NK-92 treated with Interleukin-12 subunit alpha and Interleukin-12 subunit beta, amount 100 ng/mL, for 24 hours (cell line): ENCODE measurements at places on chromosomes 11 and 22.

DNA sequence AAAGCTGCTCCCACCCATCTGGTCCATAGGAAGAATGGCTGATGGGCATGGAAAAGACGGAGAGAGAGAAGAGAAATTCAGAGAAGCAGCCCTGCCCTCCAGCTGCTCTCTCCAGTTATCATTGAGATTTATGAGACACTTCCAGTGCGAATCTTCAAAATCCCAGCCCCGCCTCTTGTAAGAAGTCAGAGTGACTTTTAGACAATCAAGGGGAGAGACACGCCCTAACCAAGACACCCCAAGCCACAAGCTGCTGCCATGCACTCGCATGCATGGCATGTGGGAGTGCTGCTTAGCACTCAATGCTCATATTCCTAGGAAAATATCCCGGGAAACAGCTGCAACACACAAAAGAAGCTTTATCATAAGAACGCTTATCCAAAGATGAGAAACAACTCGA is 110.6 kb upstream of the BID start:
- DNase-seq: no peak

DNA sequence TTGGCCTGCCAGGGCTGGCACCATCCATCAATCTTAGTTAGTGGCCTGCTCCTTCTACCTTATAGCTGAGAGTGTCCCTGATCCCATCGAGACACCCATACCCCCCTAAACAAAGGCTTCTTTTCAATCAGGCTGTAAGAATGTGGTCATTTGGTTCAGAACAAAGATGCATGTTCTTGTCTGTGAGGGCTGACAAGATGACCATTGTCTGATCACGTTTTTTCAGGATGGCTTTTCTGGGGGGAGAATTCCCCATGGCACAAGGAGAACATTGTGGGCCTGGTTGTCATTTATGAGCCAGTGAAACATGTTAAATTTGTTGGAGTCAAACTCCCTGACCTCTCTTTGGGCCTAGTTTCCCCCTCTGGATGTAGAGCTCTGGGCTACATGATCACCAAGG is 160.4 kb downstream of the INSC start:
- no peak for DNase-seq

GRCh38 chr22:49134076-49134475 is 693.6 kb downstream of the BRD1 start:
- no peak for DNase-seq

- no peak for DNase-seq
These were observed 4.4 kb downstream of the FBXO7 start for GRCh38 chr22:32478994-32479393.

- DNase-seq: no peak
These were observed 17.7 kb upstream of the FNBP4 start for GRCh38 chr11:47784785-47785381.

GRCh38 chr22:26359156-26359555 is 69.9 kb upstream of the ASPHD2 start:
- DNase-seq: no peak

DNA sequence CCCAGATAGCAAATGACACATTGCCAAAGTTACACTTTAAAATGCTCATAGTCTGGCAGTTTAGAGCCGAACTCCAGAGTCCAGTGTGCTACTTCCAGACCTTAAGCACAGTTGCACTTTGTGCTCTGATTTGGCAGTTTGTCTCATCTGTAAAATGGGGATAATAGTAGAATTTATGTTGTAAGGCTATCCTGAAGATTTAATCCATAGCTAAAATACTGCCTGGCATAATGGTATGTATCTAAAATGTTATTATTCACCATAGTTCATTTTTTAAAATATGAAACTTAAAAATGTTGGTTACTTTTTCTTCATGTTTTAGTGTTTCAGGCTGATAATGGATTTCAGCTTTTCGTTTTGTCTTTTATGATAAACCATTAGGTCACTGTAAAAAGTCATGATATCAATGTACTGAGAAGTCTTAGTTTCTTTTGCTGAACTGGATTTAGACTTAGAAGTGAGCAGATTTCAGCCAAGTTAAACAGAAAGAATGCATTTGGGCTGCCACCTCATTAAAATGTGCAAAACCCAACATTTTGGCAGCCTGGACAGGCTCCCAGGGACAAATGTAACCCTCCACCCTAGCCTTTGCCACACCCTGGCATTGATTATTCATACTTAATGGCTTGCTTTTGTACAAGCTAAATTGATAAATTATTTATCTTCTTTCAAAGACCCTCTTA is 933 bp downstream of the OLFML1 start:
- no peak for DNase-seq

DNA sequence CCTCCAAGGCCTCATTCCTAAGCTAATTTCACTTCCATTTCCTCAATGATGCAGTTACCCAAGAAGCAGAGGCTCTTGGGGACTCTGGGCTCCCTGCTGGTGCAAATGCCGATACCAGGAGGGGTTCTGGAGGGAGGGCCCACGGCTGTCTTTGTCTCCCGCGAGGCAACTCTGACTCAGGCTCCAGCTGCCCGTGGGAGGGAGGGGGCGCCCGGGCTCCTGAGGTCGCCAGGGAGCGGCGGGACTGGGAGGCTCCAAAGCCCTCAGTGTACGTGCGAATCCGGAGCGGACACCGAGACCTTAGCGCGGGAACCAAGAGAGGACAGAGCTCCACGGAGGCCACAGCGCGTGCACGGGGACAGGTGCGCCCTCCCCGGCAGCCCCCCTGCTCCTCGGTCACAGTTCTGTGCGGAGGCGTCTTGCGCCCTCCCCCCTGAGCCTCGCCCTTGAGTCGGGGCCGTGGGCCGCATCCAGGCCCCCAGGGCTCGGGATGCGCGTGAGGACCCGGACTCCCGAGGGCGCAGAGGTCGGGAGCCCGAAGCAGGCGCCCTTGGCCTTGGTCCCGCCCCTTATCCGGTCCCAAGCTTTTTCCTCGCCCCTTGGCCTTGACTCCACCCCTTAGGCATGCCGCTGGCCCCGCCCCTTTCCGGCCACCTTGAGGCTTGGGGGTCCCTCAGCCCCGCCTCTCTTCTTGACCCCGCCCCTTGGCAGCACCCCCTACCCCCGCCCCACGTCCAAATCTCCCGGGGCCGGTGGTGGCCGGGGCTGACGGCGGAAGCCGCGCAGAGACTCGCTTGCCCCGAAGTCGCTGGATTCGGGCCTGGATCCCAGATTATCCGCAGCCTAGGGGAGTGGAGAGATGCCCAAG is 4.7 kb upstream of the SHISA8 start:
- DNase-seq: no peak

GRCh38 chr22:49620003-49620556 is 207.6 kb downstream of the BRD1 start:
- DNase-seq: no peak

DNA sequence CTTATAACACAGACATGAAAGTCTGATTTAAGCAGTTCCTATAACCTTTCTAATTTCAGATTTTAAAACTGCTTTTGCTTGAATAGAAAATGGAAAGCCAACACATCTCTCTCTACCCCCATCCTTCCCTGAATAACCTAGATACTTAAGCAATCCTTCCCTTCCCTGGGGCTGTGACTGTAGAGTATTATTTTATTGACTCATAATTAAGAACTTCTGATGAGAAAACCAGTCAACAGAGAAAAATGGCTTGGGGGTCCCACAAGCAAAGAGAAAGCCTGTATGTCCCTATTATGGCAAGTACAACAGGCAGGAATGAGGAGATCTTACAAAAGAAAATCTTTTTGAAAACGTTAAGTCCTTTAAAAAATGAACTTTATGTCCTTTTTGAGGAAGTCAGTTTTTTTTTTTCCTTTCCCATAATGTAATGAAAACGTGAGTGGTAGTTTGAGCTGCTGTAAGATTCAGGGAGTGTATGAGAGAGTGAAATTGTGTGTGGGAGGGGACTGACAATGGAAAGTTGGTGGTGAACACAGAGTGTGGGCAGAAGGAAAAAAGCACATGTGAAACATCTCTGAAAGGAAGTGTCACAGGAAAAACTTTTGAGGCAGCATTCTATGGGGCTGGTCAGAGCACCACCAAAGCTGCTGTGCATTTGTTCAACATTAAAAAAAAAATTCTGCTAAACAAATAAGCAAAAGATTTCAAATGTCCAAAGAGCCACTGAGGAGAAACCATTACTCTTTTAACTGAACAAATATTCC is 154.6 kb downstream of the MAML2 start:
- DNase-seq: no peak

DNA sequence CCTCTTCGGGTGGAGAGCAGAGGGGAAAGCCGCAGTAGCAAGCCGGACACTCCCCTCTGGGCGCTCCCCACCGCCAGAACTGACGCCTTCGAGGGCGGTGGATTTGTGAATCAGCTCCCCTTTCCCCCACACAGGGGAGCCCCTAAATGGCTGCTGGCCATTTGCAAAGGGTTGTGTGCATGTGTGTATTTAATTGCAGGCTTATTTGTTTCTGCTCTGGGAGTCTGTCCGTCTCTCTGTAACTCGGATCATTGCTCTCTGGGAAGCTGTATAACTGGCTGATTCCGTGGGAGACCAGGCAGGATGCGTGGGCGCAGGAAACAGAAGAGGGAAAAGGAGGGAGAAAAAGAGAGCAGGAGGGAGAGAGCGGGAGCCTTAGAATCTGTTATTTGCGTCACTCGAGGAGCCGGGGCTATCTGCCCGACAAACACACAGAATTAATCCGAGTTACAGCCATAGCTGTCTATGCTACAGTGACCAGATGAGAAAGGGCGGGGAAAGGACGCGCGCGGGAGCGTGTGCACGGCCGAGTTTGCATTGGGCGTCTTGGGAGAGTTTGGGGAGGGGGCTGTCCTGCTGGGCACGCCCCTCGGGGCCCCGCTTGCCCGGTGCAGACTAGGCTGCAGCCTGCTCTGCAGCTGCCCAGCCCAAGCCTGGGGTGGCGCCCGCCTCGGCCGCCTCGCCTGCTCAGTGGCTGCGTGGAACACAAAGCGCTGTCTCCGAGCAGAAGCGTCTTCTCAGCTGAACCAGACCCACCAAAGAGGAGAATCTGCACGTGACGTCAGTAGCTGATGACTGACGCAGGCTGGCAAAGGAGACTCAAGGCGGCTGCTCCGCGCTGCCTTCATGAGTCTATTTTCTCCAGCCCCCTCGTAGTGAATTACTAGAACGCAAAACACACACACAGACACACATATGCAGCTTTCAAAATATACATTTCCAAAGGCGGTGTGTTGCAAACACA is 105.3 kb upstream of the HSD17B12 start:
- no peak for DNase-seq

GRCh38 chr11:35919244-35919643 is 24.6 kb upstream of the LDLRAD3 start:
- no peak for DNase-seq

DNA sequence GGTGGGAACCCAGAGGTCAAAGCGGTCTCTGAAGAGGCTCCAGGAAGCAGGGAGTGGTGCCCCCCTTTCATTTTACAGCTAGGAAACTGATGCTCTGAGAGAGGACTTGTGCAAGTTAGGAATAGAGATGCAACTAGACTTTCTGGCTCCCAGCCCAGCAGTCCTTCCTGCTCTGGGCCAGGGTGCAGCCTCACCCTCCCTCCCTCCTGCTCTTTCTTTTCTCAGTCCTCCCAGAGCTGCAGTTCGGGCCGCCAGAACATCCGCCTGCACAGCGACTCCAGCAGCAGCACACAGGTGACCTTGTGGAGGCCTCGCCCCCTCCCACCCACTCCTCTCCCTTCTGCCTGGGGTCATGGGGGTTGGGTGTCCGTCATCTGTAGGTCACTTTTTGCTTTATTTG is 51.5 kb downstream of the LHFPL7 start:
- no peak for DNase-seq

GRCh38 chr22:40002935-40003715 is 8.4 kb downstream of the FAM83F start:
- no peak for DNase-seq

DNA sequence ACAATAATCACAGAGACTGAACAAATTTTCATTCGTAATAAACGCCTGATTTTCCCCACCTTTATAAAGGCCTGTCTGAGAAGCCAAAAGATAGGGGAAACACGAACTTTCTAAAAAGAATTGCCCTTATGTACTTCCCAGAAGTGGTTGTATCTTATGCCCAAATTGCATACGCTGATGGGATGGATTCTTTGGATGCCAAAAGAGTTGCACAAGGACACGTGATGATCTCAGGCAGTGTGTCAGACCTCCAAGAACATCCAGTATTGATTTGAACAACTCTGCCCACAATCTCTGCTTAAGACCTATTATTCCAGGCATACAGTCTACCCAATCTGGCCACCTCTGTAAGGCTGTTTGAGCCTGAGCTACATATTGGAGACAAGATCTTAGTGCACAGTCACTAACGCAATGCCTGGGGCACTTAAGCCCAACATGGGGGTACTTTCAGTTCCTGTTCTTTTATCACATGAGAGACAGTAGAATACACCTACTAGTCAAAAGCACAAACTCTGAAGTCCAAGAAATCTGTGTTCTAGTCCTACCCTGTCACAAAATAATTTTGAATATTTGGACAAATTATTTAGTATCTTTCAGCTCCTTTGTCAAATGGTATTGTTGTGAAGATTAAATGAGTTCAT is 38.9 kb downstream of the OR10A6 start:
- DNase-seq: no peak

GRCh38 chr22:11598492-11599440 is 3929.2 kb upstream of the OR11H1 start:
- no peak for DNase-seq

- DNase-seq: no peak
These were observed 5.9 kb upstream of the SLC22A12 start for GRCh38 chr11:64585150-64585549.

- DNase-seq: no peak
These were observed 689 bp downstream of the RAB39A start for GRCh38 chr11:107928767-107929507.

DNA sequence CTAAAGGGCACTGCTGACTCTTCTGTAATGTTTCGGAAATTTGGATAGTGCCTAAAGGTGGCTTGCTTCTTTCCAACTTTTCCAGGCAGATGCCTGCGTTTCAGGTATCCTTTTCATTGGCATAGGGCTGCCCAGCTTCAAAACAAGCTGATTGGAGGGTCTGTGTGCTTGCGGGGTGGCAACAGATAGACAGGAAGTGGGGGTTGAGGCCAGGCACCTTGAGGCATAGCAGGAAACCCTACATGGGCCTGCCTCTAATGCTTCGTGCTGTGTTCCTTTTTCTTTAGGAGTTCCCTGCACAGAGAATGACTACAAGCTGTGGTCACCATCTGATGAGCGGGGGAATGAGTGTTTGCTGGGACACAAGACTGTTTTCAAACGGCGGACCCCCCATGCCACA is 92.2 kb upstream of the SORL1-AS1 start:
- no peak for DNase-seq

DNA sequence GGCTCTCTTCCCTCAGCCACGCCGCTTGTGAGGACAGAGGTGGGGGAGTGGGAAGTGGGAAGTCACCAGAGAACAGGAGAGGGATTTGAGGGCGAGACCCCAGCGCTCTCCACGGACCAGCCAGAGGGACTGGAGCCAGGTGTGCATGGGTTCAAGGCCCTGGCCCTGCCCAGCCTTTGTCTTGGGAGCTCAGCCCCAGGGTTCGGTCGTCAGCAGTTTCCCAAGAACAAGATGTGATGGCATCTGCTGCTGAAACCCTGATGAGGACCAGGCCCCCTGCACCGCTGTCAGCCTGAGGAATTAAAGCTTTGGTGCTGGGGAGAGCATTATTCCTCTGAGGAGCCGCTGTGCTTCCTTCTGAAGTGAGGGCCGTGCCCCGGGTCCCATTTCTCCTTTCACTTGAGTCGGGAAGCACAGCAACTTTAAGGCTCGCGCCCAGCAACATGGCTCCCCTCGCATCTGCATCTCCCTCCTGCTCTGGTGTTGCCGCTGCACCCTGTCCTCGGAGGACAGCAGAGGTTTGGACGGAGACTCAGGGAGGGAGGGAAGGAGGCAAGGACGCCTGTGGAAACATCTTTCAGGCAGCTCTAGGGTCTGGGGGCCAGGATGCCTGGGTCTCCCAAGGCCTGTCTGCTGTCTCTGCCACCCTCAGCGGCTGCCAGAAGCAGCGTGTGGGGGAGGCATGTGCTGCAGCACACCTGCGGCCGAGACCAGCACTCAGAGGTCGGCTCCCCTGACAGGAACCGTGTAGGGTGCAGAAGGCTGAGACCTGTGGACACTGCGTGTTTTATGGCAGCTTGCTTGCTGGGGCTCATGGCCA is 3.8 kb downstream of the IFITM5 start:
- DNase-seq: no peak
